ENCODE measurements at places on chromosomes 2 and 18.

- no peak for DNase-seq
Measured at GRCh38 chr2:241617431-241618154, 19.4 kb downstream of the THAP4 start.

DNA sequence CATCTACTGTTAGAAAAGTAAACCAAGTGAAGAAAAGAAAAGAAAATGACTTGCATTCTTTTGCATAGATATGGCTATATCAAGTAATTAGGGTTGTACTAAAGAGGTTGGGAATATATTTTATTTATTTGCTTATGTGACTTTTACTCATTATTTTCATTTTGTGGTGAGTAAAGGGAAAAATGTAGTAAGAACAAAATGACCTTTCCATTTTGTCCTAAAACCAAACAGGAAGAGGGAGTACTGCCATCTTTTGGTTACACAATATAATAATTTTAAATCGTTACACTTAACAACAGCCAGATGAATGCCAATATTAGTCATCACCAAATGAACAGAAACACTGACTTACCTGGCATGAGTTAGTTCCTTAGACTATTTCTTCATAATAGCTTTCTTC lies 47.3 kb upstream of the NDUFV2 start:
- DNase-seq, result no peak

- no peak for DNase-seq
Measured at GRCh38 chr2:81283081-81283480, 978.5 kb upstream of the LRRTM1 start.

DNA sequence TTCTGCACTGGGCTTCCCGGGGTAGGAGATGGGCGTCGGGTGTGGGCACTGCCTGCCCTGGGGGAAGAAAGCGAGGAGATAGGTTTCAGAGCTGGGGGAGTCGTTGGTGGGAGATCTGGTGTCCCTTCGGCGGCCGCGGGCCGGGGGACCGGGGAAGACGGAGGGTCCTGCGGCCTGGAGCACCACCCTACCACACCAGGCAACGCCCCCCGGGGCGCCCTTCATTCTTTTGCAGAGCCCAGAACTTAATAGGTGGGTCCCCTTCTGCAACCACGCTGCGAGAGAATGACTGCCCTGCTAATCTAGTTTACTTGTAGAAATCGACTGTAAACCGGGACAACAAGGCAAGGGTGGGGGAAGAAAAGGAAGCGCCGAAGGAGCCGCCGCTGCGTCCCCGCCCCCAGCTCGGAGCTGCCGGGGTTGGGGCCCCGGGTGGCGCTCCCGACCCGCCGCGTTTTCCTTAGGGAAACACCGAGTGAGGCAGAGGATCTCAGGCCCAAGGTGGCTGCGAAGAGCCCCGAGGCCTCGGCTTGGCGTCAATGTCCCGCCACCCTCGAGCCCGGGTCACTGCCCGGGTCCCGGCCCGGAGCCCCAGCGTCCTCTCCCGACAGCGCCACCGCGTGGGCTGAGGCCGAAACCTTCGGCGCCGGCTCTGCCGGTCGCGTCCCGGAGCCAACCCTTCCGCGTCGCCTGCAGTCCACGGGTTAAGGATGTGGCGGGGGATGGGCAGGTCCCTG lies 5.4 kb upstream of the SATB2 start:
- no peak for DNase-seq

DNA sequence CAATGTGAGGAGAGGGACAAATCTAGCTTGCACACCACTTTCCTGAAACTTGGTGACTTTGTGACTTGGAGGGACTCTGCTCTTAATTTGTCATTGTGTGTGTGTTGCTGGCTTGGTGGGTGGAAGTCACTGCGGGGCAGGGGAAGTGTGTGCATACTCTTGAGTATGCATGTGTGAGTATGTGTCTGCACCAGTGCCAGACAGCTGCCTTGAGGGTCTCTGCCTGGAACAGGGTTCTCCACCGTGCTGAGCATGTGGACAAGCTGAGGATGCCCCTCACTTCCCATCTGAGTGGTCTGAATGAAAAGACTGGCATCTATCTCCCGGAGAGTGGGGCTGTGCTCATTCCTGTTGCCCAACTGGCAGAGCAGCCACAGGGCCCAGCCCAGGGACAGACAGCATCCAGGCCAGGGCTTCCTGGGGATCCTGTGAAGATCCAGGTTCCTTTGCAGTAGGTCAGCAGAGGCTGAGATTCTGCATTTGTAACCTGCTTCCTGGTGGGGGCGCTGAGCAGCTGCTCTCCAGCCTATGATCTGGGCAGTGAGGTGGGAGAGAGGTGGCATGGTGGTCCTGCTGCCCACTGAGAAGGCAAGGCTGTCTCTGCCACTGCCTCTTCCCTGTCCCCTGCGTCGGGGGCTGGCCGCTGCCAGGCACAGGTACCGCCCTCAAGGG lies 138.9 kb upstream of the HAAO start:
- DNase-seq, result no peak

GRCh38 chr2:240205348-240205747 lies 64.9 kb upstream of the OTOS start:
- no peak for DNase-seq

GRCh38 chr2:2536416-2537056 lies 205.5 kb upstream of the MYT1L start:
- DNase-seq, result no peak

DNA sequence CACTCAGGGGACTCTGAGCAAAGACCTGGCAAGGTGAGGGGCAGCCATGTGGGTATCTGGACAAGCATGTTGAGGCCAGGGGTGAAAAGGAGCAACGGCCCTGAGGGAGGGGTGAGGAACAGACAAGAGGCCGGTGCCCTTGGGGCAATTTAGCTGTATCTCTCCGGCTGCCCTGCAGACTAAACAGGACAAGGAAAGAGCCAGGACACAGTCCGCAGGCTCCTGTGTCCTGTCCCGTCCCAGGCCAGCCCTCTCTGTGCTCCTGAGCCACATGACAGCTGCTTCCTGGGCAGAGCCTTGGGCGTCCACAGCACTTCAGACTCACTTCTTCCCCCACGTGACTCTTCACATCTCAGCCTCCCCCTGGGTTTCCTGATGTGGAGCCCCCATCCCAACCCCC lies 206.1 kb downstream of the KLHL29 start:
- no peak for DNase-seq

GRCh38 chr2:172842511-172843265 lies 107.0 kb downstream of the RAPGEF4 start:
- no peak for DNase-seq

DNA sequence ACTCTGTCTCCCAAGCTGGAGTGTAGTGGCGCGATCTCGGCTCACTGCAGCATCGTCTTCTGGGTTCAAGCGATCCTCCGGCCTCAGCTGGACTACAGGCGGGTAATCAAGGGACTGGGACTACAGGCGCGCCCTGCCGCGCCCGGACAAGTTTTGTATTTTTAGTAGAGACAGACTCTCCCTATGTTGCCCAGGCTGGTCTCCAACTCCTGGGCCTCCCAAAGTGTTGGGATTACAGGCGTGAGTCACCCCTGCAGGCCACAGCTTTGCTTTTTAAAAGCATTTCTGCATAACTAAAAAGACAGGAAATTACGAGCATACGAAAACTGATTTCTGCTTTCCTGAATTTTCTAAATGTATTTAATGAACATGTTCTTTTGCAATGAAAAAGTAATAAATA lies 916 bp upstream of the OSBPL1A start:
- no peak for DNase-seq

DNA sequence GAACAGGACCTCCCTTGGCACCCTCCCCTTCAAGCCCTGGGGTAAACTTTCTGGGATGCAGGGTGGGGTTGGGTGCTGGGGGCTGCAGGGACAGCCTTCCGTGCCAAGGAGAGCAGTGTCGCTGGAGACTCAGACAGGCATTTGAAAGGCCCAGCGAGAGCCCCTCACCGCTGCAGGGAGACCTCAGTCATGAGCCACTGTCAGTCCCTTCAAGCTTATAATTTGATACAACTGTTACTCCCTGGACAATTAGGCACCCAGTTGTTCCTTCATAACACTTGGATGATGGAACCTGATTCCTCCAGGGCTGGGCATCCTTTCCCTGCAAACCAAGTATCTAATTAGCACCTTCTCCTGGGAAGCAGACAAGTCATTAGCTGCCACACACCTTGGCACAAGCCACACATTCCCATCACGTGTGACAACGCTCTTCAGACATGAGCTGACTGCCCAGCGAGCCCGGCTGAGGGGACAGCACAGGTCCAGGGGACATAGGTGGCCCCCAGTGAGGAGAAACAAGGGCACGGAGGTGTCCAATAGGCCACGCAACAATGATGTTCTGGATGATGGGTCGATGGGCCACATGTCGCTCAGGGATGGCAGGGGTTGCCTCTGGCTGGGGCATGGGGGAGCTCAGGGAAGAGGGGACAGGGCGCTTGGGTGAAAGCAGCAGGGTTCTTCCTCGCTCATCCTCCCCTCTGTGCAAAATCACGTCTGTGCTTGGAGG lies 59.6 kb downstream of the KCNF1 start:
- no peak for DNase-seq
